Stimulated activated CD4-positive, alpha-beta T cell treated with anti-CD3 and anti-CD28 coated beads, Interleukin-12 subunit alpha, Interleukin-12 subunit beta, amount 100 ng/mL, for 24 hours (primary cell): ENCODE measurements at places on chromosomes 4 and X.

DNA sequence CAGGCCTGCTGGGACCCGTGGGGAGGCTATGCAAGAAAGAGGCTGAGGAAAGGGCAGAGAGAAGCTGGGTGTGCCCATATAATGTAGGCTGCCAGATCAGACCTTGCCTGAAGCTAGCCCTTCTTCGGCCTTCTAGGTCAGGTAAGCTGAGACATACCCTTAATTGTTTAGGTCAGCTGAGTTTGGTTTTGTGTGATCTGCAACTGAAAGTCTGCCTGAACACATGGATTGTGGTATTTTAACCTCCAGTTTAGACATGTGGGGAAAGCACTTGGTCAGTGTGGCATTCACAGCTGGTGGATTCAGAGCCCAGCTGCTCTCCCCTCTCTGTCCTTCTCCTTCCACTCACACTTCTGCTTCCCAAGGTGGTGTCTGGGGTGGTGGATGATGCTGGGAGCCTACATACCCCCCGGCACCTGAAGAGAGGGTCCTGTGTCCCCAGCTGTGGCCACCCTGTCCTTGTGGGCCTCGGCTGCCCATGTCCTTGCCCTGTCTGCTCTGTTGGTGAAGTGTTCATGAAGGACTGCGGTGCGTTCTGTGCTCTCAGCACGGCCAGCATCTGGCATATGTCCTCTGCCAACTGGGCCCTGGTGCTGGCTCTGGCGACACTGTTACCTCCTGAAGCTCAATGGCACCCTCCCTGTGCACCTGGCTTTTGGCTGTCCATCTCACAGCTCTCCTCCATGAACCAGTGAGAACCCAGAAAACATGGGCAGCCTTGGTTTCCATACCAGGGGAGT lies 82.1 kb downstream of the NAT8L start:
- no peak for DNase-seq

- DNase-seq, result no peak
These were observed 28.8 kb downstream of the FGFR3 start for GRCh38 chr4:1821679-1822567.

- DNase-seq, result no peak
These were observed 124.0 kb downstream of the CYLC1 start for GRCh38 chrX:83984961-83985360.

DNA sequence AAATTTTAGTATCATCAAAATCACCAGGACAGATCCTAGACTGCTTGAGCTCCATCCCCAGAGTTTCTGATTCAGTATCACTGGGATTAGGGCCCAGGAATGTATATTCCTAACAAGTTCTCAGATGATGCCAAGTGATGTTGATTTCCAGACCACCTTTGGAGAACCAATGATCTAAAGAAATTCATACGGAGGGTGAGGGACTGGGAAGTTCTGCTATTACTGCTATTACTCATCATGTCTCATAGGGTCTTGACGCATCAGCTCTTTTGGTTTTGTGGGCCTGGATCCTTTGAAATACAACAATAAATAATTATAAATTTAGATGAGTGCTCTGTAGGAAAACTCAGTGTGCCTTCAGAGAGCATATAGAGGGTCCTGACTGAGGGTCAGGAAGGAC lies 59.8 kb upstream of the LGI2 start:
- DNase-seq, result no peak

DNA sequence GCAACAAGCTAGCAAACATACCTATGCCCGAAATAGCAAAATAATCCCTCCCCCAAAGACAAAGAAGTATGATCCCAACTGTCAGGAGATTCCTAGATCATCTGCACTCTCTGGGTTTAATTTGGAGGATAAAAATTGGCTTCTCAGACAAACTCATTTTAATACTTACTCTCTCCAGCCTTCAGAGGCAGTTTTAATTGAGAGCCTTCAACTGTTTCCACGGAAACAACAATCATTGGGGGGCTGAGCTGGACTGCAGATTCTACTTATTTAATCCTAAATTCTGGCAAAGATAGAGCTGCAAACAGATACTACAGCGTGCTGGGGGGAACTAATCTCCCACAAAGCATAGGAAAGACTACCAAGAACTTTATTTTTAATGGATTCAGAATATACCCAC lies 168.2 kb downstream of the TSPAN5 start:
- no peak for DNase-seq

DNA sequence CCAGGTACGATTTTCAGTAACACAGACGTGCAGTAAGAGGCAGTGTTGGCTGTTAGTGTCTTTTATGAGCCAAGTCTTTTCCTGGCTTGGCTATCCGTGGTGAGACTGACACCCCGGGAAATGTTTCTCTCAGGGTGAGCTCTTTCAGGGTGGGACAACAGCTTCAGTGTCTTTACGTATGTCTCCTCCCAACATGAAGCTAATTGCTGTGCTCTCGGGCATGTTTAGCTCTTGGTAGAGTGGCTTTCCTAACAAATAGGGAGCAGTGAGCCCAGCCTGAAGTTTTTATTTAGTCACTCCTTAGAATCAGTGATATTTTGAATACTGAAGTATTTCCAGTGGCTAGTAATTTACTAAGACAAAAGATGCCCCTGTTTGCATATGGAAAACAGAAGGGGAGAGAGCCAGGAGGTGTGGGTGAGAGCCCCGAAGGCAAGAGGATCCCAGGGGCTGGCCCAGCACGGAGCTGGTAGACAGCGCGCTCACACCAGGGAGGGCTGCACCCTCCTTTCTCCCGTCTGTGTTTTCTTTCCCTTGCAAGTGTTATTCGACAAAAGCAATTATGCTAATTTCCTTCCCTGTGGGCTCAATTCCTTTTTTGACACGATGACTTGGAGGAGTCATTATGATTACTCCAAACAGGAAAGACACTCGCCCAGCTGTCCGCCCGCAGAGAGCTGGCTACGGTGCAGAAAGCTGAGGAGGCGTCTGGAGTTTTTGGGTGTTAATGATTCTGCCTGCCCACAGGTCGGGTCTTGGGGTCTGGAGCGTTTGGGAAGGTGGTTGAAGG lies 47.7 kb downstream of the PDGFRA start:
- no peak for DNase-seq

DNA sequence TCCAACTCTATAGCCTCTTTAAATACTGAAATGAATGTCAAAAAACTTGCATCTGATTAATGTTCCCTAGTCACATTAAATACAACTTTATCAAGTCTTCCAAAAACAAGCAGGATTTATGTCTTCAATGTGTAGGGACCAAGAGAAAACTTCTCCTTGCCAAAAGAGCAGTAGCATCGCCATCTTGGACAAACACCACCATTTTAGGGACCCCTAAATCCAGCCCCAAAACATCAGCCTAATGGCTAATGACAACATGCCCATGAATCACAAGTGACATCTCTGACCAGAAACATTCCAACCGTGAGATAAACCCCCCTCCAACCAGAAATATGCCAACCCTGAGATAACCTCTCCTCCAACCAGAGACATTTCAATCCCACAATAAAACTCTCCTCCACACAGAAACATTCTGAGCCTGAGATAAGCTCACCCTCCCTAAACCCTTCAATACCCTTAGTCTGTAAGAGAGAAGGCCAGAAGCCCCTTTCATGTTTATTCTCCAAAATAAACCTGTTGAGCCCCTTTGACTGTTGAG lies 697.4 kb downstream of the TRAM1L1 start:
- no peak for DNase-seq

DNA sequence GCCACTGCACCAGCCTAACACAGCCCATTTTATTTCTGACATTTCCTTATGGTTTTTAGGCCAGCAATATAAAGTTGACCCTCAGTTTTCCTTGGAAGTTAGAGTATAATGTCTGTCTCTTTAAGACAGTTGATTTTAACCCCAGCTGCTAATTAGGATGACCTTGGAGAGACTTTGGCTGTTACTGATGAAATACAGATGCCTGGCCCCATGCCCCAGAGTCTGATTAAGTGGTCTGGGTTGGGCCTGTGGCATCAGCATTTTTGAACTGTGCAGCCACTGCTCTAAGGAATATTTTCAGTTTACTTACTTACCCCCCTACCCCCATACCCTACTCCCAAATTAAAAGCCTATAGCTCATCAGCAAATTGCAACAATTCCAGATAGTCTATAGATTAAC lies 85.8 kb downstream of the DCLK2 start:
- no peak for DNase-seq

GRCh38 chr4:173264684-173265185 lies 69.4 kb downstream of the HMGB2 start:
- no peak for DNase-seq

DNA sequence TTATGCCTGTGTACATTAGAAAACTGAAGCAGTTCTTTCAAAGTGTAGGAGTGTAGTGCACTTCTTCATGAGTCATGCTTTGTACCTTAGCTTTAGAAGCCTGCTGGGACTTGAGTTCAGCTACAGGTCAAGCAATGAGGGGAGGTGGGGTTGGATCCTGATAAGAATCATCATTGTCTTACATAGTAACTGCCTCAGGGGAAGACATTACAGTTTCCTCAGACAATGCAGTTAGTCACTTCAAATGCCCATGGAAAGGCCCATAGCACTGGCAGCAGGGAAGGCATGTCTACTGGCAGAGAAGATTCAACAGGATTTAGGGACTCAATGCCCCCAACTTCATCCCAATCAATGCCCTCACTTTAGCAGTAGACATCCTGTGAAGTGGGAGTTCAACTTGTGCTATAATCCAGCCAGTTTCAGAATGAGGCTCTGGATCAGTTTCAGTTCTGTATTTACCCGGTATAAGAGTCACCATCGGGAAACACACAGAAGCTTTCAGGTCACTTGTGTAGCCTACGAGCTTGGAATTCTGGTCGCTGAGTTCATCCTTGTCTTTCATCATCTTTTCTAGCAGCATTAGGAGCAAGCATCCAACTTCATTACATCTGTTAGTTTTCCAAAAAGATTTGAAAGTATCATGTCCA lies 1216.5 kb downstream of the RAPGEF2 start:
- DNase-seq, result no peak

DNA sequence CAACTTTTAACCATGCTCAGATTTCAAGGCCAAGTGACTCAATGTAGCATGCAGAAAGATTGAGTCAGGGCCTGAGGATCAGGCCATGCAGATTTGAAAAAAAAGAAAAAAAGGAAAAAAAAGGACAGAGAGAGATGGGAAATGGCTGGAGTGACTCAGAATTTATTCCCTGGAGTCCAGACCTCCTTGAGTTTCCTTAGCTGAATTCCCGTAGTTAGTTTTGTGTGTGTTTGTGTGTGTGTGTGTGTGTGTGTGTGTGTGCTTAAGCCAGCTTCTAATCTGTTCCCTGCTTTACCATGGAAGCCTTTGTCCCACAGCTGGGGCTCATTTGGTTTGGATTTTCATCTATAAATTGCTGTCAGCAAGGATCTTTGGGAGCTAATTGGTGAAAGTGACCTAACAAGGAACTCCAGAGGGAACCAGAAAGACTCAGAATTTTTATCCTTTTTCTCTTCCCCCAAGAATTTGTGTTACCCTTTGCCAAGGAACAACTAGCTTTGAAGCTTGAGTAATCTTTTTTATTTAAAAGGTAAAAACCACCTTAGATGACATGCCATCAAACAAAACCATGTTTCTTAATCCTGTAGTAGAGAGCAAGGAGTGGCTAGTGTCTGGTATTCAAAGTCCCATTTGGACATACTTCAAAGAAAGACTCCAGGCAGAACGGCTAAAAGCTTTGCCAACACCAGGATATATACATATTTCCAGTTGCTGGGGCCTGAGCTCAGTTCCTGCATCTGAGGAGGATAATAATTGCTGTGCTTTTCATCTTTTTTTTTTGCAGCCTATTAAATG lies 109.0 kb upstream of the DDIT4L start:
- no peak for DNase-seq

DNA sequence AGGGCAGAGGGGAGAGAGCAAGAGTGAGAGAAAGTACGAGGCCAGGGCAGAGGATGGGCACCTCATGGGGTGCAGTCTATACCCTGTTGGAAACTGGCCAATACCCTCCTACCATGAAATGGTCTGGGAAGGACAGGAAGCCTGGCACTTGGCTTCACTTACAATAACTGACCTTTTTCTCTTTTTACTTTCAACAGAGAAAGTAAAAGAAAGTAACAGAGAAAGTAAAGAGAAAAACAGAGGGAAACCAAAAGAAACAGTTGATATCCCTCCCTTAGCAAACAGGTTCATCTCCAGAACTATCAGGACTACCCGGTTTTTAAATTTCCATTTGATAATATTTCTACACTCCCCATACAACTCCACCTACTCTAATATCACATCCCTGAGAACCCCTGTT lies 20.6 kb downstream of the ARL13A start:
- no peak for DNase-seq

DNA sequence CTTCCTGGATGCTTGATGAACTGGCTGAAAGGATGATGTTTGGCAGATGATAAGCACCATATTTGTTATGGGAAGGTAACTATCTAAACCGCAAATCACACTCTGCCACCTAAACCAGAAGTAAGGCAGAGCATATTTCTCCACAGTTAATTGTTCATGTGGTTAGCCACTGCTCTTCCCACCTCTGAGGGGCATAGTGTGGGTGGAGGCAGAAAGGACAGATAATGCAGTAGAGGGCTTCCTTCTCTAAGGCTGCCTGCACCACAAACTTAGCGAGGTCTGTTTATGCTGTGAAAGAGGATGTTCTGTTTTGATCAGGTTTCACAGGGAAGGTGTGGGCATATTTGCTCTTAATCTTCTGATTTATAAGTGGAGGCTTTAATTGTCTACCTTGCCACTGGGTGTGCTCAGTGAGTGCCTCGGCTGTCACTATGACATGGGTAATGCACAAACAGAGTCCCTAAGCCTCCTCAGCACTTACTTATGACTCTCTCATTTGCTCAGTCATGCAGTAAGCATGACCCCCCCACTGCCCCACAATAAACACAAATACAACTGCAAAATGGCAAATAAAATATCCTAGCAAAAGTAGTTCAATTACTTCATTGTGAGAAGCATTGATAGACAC lies 401.0 kb downstream of the TMA16 start:
- peak; percentile 2 for DNase-seq

DNA sequence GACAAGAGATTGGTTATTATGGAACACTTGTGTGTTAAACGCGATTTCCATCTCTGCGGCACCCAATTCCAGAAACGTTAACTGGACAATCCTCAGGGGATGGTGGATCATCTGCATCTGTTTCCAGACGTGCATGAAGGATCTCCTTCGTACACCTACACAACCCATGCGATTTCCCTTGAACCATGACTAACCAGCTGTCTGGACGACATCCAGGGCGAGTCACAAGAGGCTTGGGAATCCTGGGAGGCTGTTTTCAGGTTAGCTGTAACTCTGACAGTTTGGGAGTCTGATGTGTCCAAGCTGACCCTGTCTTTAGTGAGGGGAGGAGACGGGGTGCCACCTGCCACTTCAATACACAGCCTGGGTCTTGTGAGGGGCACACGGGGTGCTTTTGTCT lies 84.5 kb downstream of the GATB start:
- DNase-seq, result no peak

GRCh38 chrX:82208975-82209374 lies 1007.1 kb downstream of the SH3BGRL start:
- DNase-seq, result no peak

DNA sequence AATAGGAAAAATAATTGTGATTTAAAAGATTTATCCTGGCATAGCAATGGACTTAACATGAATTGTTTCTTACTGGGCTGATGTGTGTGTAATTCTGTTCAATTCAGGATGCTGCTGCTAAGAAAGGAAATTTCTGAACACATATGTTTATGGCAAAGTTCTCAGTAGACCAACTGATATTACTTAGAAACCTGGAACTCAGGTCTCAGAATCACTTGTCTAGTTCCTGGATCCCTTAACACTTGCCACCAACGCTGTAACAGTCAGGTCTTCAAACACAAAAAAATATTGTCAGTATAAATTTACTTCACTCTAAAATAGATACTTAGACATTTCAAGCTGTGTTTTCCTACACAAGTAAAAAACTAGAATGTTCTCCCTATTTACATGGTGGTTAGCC lies 5.5 kb downstream of the CASP3 start:
- no peak for DNase-seq
